Activated T-helper 9 cell treated with anti-CD3 and anti-CD28 coated beads, Interleukin-2, amount 50 U/mL, for 16 hours (primary cell): ENCODE measurements at places on chromosomes 4 and X.
A peak's percentile ranks its signal among the peaks of the same experiment; 100 is the strongest.

GRCh38 chr4:15756361-15756861 lies 21.7 kb upstream of the CD38 start:
- peak; percentile 59 for DNase-seq

DNA sequence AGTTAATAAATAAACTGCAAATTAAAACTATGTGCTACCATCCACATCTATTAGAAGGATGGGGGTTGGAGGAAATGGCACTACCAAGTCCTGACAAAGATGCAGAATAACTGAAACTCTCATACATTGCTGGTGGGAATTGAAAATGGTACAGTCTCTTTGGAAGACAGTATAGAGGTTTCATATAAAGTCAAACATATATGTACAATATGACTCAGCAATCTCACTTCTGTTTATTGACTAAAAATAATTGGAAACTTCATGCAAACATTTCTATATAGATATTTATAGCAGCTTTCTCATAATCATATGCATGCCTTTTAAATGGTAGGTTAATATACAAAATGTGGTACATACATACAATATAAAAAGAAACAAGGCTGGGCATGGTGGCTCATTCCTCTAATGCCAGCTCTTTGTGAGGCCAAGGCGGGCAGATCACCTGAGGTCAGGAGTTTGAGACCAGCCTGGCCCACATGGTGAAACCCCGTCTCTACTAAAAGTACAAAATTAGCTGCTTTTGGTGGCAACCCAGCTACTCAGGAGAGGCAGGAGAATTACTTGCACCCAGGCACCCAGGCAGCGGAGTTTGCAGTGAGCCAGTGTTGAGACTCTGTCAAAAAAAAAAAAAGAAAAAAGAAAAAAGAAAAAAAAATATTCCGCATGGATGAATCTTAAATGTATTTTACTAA lies 225.0 kb upstream of the CXXC4 start:
- no peak for DNase-seq

GRCh38 chr4:151679231-151679630 lies 81.6 kb downstream of the GATB start:
- DNase-seq: no peak

- no peak for DNase-seq
Observed at GRCh38 chrX:64570204-64570603, 175.0 kb upstream of the MTMR8 start.

- no peak for DNase-seq
Observed at GRCh38 chr4:37767546-37767945, 58.9 kb upstream of the PGM2 start.

GRCh38 chrX:126170720-126171119 lies 4.6 kb upstream of the DCAF12L2 start:
- DNase-seq: no peak

GRCh38 chr4:83581411-83582288 lies 45.7 kb downstream of the GPAT3 start:
- no peak for DNase-seq

DNA sequence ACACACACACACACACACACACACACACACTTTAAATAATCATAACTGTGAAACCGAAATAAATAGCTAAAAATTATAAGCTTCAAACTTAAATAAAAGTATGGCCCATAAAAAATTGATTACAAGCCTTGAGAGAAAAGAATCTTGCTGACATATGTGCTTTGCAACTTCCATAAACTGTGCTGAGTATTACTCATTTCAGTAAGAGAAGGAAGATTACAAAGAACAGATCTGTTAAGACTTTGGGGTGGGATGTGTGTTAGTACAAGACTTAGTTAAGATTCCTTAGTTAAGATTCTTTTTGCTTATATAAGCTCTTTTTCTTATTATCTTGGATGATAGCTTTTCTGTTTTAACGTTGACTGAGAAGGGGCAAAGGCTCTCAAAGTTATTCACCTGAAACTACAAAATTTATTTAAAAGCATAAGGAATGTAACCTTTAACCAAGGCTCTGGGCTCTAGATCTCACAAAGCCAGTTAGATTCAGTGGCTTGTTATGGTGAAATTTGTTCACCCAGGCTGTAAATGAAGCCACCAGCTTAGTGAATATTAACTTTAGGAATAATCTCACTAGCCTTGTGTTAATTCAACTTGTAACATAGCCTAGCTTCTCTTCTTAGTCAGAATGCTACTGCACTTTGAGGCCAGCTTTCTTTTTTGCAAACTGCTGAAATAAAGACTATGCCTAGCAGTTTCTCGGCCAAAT lies 58.2 kb downstream of the ARSJ start:
- DNase-seq: no peak

GRCh38 chr4:8270418-8270771 lies 841 bp downstream of the HTRA3 start:
- DNase-seq: no peak

- no peak for DNase-seq
Observed at GRCh38 chrX:11768039-11768438, 10.0 kb downstream of the MSL3 start.

DNA sequence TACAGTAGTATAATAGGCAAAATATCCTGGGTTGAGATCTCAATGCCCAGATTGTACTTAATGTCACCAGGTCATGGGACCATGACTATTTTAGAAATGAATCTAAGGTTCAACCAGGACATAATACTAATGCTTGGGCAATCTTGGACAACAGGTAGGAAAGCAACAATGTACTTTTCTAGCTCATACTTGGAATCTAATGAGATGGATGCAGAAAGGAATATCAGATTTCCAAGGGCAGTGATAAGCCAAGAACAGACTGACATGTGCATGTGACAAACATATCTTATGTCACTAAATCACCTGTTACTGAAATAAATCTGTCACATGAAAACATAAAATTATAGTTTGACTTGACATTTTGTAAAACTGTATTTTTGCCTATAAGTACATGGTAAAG lies 51.1 kb downstream of the RPS6KA3 start:
- DNase-seq: no peak
